ENCODE measurements at places on chromosomes 1 and 21.

GRCh38 chr1:42168391-42168670 is 3.8 kb upstream of the GUCA2A start:
- DNase-seq, result no peak

DNA sequence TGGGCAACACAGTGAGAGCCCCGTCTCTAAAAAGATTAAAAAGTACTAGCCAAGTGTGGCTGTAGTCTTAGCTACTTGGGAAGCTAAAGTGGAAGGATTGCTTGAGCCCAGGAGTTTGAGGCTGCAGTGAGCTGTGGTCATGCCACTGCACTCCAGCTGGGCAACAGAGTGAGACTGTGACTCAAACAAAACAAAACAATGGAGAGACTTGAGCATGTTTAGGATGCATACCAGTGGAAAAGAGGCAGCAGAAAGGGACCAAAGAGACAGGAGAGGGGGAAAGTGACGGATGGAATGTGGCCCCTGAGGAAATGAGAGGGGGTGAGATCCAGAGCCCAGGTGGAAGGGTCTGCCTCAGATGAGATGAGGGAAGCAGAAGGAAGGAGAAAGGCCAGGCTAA is 358.9 kb downstream of the RPS6KC1 start:
- DNase-seq, result no peak

DNA sequence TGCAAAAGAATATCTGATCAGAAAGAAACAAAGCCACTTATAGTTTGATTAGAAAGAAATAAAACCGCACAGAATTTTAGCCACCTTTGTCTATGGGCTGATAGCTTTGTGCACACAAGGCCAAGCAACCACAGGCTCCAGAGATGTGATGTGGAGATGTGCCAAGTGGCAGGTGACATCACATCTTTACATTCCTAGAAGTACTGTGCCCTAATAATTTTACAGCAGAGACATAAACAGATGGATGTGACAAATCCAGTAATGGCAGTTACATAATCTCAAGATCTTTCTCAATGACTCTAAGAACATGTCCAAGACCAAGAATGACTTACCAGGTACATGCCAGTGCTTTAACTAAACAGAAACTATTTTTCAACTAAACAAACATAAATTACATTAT is 159.5 kb downstream of the LTN1 start:
- no peak for DNase-seq

DNA sequence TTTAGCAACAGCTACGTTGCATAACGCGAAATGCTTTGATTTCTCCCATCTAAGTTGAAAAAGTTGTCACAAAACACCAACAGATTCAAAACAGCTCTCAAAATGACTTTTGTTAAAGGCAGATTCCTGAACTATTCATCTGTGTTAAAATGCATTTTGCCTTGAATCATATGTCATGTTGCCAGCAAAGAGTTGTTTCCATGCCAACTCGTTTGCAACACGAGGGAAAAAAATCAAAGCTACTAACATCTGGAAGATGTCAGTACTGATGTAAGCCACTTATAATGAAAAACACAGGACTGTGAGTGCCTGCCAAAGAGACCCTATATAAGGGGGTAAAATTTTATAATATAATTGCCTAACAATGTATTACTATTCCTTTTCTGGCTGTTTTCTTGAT is 182.7 kb upstream of the PTBP2 start:
- DNase-seq, result no peak

GRCh38 chr1:174466607-174467006 is 18.8 kb downstream of the GPR52 start:
- no peak for DNase-seq

DNA sequence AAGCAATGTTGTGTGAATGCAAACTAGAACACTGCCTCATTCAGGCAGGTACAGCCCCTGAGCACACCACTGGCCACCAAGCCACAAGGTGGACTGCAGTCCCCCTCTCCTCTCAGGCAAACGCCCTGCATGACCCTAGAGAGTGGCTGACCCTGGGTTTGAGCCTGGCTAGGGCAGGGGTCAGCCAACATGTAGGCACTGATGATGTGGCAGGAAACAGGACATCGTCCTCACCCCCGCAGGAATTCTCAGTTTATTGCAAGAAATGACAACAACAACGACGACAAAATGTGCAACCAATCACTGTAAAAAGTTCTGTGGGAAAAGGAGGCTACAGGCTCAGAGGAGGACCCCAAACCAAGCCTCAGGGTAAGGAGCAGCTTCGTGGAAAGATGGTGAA is 81.3 kb downstream of the OMA1 start:
- DNase-seq, result no peak

DNA sequence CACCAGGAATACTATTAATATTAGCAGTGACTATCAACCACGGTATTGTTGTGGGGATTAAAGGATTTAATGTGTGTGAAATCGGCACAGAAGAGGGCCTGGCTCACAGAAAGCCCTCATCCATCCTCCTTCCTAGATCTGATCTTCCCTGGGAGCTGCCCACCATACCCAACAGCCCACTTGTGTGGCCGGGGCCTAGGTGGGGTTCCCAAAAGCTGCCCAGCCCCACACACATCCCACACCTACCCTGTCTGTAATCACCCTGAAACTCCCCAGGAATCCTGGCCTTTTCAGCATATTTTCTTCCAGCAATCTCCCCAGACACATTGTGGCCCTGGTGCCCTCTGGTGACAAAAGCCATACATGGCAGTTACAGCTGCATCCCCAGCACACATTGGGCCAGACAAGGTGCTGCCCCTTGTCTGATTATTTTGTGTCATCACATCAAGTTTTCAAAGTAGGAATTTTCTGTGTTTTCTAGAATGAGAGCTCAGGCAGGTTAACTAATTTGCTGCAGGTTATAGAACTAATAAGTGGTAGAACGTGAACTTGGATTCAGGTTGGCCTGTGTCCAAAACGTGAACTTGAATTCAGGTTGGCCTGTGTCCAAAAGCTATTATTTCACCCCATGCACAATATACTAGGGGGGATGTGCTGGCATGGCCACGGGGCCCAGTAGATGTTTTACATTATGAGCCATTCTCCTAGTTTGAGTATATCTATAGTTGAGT is 5.3 kb upstream of the SLC6A9 start:
- peak; percentile 72 for DNase-seq

- DNase-seq, result no peak
Measured at GRCh38 chr1:21507511-21508270, 1.5 kb upstream of the ALPL start.

DNA sequence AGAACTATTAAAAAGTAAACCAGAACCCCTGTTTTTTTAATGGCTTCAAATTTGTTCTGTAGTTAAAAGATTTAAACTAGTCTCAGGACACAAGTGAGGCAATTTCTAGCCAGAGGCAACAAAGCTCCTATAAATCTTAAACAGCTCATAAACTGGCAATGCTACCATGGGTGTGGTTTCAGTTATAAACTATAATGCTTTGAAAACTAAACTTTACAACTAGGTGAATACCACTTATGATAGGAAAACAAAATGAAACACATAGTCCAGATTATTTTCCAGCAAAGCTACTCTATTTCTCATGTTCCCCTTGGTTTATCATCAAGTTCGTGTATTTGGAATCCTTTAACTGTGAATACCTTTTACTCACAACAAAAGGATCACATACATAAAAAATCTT is 282.5 kb downstream of the VAV3 start:
- DNase-seq, result no peak
